Suppressor macrophage treated with lipopolysaccharide for 1 hour (primary cell): ENCODE measurements at places on chromosomes 3 and 15.

DNA sequence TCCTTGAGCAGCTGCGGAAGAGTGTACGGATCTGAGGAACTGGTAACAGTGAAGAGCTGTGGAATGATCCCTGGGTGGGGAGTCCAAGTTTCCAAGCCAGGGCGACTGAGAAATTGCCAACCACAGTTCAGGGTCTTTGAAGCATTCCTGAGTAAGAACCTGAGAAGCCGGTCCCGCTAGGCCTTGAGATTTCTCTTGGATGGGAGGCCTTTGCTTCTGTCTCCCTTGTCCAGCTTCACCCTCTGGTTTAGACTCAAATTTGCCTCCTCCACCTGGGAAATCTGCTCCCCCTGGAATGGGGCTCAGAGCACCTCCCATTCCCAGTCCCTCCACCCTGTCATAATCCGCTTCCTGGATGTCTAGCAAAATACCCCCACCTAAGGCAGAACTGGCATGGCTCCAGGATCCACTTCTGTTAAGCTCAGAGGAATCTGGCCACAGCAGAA lies 127.7 kb upstream of the DLG1 start:
- DNase-seq, result no peak

- DNase-seq, result peak; percentile 34
Measured at GRCh38 chr3:31962801-31963205, 18.3 kb downstream of the OSBPL10 start.

GRCh38 chr3:81788610-81789009 lies 27.2 kb upstream of the GBE1 start:
- DNase-seq, result no peak

GRCh38 chr3:140974900-140975299 lies 33.3 kb downstream of the SLC25A36 start:
- DNase-seq, result no peak

GRCh38 chr15:95558131-95558530 lies 772.4 kb upstream of the NR2F2 start:
- DNase-seq, result no peak

DNA sequence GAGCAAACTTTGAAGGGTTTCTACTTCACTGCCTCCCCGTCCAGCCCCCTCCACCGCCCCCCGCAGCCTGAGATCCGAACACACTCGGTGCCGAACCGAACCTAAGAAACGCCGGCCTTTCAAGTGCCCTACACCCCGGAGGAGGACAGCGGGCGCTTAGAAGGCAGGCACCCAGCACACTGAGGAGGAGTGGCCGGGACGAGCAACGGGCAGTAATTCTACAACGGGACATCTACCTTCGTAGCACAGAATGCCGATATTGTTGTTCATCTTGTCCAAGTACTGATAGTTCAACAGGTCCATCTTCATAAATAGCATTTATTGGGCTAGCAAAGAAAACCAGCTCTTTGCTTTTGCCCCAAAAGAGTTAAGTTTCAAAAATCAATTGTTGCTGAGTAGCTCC lies 513 bp downstream of the VGLL4 start:
- DNase-seq, result peak; percentile 41
